ENCODE measurements at places on chromosomes 11 and 22.

- DNase-seq, result no peak
These were observed 42.6 kb upstream of the SCUBE2 start for GRCh38 chr11:9133956-9134355.

DNA sequence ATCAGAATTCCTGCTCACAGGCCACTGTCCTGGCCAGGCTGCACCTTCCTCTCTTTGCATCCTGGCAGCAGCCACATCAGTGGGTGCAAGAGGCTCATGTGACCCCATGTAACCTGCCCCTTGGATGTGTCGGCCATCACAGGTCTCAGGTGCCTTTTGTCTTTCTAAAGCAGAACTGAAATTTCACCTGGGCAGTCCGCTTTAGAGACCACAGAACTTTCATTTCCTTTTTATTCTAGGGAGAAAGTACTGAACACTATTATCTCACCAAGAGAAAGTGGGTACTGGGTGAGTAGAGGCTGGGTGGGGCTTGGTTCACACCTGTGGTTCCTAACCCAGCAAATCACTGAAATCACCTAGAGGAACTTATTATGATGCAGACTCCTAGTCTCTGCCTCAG is 51.7 kb upstream of the NUP160 start:
- DNase-seq, result no peak

GRCh38 chr11:88335284-88335683 is 2.3 kb downstream of the CTSC start:
- DNase-seq, result no peak

DNA sequence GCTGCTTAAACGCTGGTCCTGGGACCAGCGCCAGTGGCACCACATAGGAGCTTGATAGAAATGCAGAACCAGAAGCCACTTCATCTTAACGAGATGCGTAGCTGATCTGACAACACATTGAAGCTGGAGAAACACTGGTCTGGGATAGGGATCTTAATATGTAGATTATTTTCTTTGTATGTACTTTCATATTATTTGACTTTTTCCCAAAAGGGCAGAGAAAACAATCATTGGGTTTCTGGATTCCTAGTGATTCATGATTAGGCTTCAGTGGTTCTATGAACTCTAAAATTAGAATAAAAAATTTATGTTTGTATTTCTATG is 12.3 kb downstream of the MPEG1 start:
- no peak for DNase-seq

DNA sequence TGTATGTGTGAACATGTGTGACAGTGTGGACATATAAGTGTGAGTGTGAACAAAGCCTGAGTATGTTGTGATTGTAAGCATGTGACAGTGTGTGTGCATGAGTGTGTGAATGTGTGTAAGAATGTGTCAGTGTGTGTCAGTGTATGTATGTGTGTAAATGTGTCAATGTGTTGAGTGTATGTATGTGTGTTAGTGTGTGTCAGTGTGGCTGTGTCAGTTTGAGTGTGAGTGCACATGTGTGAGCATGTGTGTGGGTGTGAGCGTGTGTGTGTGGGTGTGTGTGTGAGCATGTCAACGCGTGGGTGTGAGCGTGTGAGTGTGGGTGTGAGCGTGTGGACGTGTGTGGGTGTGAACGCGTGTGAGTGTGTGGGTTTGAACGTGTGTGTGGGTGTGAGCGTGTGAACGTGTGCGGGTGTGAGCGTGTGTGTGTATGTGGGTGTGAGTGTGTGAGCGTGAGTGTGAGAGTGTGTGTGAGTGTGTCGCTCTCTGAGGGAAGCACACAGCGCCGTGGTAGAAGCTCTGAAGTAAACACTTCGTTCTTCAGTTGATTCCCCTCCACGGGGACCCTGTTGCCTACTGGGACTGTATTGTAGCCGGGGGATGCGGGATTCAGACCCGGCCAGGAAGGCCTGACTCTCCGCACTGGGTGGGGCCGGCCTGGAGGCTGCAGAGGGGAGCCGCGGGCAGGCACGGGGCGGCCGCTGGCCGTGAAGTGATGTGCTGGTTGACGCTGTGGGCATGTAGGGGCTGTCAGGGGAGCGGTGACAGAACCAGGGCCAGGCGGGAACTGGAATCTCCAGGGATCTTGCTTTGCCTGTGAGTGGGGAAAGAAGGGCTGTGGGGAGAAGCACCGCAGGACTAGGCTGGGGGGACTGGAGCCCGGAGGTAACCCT is 21.1 kb downstream of the RPS6KA4 start:
- DNase-seq, result no peak

GRCh38 chr11:131533998-131534397 is 163.6 kb downstream of the NTM start:
- no peak for DNase-seq

DNA sequence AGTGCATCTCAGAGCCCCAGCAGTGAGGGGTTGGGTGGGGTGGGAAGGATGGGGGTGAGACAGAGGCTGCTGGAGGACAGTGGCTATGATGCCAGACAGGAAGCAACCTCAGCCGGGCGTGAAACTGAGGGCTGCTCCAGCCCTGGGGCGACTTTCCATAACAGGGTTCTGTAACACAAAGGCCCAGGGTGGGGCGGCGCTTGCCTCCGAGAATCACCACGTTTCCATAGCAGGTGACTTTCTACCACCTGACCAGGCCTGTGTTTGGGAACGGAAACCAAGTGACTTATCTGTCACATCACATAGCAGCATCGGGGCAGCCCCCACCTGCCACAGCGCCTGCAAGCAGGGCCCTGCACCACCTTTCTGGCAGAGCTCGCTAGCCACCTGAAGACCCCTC is 85.8 kb downstream of the TRMU start:
- DNase-seq, result no peak

GRCh38 chr11:77502346-77502905 is 28.5 kb upstream of the PAK1 start:
- DNase-seq, result no peak

DNA sequence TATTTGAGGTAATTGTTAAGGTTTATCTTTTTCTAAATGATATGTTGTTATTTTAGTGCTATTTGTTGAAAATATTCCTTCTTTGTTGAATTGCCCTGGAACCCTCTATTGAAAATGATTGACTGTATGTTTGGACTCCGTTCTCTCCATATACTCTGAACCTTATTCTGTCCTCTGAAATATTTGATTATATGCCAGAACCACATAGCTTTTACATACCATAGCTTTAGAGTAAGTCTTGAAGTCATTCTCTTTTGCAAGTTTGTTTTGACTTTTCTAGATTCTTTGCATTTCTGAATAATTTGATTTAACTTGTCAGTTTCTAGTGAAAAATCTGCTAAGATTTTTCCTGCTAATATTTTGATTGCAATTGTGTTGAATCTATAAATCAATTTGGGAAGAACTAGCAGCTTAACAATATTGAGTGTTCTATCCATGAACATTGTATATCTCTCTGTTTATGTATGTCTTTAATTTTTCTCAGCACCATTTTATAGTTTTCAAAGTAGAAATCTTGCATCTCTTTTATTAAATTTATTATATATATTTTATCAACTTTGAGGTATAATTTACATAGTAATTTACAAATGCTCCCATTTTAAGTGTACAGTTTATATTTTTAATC is 51.7 kb upstream of the PITPNB start:
- DNase-seq, result no peak

- DNase-seq, result no peak
These were observed 38.2 kb downstream of the CCDC83 start for GRCh38 chr11:85893395-85893794.

- DNase-seq, result no peak
These were observed 33.6 kb downstream of the AHNAK start for GRCh38 chr11:62512961-62513360.

DNA sequence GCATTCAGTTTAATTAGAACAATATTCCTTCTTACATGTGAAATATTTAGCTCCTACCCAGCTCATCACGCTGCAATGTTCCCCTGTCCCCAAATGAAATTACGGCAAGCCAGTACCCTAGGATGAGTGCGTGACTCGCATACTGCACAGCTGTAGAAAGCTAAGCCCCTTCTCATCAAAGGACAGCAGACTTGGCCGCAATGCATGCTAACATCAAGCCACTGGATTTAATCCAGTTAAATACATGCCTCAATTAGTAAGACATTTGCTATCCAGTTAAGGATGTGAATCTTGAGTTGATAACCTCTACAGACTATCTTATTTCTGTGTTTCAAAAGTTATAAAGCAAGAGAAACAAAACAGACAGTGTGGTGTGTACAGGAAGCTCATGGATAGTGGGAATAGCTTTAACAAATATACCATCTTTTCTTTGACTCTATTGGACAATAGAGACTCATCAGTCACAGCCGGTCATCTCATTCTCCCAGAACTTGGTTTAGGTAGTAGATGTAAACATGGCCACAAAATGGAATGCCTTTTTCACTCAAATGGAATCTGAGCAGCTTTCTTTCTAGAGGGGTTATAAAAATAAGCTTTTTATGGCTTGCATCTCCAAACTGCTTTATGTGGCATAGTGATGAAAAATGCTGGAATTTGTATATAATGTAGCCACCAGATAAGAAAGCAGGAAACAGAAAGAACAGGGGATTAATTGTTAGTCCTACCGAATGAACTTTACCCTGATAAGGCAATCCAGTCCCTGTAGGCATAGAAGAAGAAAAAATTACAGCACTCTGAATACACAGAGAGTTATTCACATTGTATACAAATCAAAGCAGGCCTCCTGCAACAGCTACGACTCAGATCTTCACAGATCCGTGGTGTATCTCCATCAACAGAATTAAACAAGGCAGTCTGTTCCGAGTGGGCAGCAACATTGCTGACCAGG is 224.1 kb downstream of the CADM1 start:
- DNase-seq, result peak; percentile 45

DNA sequence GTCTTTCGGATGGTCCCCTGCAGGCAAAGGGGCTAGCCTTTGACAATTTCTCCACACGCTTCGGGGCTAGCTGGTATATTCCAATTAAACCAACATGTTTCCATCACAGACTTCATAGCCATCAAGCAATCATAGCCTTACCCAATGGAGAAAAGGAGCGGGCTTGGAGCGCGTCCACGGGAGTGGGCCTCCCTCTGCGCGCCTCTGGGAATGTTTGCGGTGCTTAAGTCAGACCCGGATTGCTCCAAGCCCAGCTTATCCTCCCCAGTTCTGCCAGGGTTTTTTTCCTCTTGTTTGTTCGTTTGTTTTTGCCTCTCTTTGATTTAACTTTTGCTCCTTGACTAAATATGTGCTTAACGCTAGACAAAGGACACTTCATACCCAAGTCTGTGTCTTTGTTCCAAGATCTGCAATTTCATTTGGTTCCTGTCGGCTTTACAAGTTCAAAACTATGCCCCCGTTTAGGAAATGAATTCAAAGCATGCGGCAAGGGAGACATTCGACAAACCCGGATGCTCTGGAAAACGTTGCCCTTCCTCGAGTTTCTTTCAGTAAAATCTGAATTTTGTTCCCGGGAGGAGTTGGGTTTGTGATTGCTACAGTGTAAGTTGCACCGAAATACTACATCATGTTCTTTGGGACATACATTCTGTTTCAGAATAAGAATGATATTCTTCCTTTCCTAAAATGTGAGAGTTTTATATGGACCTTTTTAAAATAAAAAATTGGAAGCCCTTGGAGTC is 1.0 kb upstream of the GLB1L2 start:
- DNase-seq, result no peak

- peak; percentile 71 for DNase-seq
These were observed 45.5 kb downstream of the PACSIN2 start for GRCh38 chr22:42969348-42969975.

- DNase-seq, result no peak
These were observed 970 bp downstream of the OR5B21 start for GRCh38 chr11:58506935-58507334.

- DNase-seq, result peak; percentile 67
These were observed 17.3 kb downstream of the RNF121 start for GRCh38 chr11:71946144-71946571.

DNA sequence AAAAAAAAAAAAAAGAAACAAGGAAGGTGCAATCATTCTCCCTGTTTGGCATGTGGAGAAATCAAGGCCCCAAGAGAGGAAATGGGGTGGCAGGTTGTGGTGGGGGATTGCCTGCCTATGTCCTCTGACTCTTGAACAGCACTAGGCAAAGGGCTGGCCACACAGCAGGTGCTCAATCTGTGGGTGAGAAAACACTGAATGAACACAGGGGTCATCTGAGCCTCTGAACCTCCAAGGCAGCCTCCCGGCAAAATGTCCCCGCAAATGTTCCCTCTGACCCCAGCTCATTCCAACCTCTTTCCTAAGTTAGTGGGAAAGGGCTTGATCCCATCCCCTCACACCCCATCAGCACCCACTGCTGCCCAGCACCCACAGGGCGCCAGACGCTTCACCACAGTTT is 4.6 kb downstream of the PLA2G6 start:
- no peak for DNase-seq

GRCh38 chr11:115996808-115997188 is 492.6 kb upstream of the CADM1 start:
- DNase-seq, result no peak

- no peak for DNase-seq
These were observed 24.2 kb downstream of the NECTIN1 start for GRCh38 chr11:119704849-119705248.

- DNase-seq, result no peak
These were observed 98.1 kb downstream of the SIK3 start for GRCh38 chr11:117000014-117000737.

DNA sequence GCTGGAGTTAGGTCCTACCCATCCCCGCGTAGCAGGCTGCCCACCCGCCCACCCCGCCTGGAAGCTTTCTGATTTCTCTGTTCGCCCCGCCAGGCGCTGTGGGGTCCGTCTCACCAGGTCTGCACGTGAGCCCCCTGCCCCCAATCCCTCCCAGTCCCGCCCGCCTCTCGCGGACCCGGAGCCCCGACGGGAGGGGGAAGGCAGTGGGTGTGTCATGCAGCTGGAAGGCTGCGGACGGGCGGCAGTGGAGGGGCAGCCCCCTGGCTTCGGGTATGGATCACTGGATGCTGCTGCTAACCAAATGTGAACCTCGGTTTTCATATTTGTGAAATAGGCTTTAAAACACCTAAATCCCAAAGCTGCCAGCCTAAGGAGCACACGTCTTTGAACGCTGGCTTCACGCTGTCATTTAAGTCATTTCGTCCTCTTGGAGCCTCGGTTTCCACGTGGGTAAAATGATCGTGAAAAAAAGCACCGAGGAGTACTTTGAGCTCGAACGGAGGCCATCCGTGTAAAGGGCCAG is 568 bp upstream of the BIK start:
- no peak for DNase-seq

DNA sequence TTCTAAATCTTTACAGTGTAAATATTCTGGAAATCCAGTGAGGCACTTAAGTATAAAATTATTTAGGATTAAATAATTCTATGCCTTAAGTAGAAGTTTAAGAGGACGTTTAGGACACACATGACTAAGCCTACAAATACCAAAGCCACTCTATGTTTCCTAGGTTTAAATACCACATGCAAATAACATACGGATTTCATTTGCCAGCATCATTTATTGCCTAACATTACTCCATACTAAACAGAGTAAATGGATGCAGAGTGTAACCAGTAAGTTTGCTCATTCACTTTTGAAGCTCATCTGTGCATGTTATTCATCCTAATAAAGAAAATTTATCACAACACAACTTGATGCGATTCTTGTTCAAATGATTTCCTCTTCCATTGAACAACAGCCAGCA is 4.1 kb downstream of the BDNF start:
- no peak for DNase-seq

GRCh38 chr11:63612181-63612580 is 2.1 kb downstream of the PLAAT3 start:
- no peak for DNase-seq

GRCh38 chr11:123698546-123699127 is 42.8 kb downstream of the ZNF202 start:
- no peak for DNase-seq

- DNase-seq, result no peak
These were observed 18.1 kb upstream of the NCAM1 start for GRCh38 chr11:112942966-112943643.
